ENCODE measurements at places on chromosomes 1 and 21.

DNA sequence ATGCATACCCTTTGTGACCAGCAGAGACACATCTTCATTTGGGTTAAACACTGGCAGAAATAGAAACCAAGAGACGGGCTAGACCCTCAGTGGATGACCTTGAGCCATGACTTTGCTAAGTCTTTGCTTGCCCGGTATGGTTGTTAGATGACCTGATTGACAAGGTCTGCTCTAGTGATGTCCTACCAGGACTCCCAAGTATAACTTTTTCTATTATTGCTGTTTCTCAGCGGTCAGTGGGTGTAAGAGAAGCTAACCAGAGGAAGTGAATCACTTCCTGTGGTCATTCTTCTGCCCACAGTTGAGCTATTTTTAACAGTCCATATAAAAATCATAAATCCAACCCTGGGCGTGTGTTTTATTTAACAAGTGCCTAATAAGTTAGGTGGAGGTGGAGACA lies 126.2 kb upstream of the ETS2 start:
- no peak for DNase-seq

GRCh38 chr1:200453553-200453905 lies 43.7 kb upstream of the ZNF281 start:
- no peak for DNase-seq

DNA sequence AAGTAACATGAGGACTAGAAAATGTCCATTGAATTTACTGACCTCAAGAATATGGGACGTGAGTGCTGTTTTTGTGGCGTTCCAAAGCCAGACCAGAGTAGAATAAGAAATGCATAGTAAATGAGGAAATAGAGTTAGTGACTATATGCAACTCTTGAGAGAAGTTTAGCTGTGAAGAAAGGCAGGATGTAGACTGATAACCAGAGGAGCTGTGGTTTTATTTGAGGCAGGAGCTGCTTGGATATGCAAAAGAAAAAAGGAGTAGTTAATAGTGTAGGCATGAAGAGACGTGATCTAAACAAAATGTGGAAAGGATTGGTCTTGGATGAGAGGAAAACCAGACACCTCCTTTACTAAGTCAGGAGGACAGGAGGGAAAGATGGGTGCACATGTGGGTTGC lies 28.2 kb downstream of the DNAH14 start:
- no peak for DNase-seq

- DNase-seq, result no peak
Measured at GRCh38 chr1:169327875-169328274, 39.7 kb downstream of the NME7 start.

GRCh38 chr1:89866568-89866967 lies 45.7 kb downstream of the LRRC8D start:
- no peak for DNase-seq

GRCh38 chr1:22037520-22037919 lies 15.0 kb upstream of the CDC42 start:
- no peak for DNase-seq

DNA sequence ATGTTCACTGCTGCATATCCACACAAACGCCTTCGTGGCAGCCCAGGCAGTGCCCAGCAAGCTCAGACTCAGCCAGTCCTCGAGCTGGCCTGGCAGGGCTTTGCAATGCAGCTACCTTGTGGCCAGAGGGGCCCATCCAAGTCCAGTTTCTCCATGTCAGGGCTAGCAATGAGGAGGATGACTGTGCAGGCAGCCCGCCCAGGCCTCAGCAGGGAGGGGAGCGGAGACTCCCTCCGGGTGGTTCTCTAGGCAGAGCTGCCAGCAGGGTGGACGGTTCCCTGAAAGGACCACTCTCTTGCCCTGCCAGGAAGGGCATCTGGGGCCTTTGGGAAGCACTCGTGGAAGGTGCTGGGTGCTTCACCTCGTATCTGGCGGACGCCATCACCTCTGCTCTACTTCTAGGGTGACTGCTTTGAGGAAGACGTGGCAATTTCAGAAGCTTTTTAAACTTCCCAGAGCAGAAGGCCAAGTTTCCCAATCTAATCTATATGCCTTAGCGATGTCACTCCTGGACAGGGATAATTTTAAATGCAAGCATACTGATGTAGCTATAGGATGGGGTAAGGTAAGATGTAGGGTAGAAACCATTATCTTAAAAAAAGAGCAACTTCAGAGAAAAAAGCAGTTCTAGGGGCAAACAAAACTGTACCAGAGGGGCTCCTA lies 56.2 kb downstream of the RUNX1 start:
- no peak for DNase-seq

GRCh38 chr1:197440715-197441114 lies 172.7 kb downstream of the CRB1 start:
- no peak for DNase-seq

GRCh38 chr1:219904934-219905333 lies 23.4 kb downstream of the SLC30A10 start:
- DNase-seq, result no peak

DNA sequence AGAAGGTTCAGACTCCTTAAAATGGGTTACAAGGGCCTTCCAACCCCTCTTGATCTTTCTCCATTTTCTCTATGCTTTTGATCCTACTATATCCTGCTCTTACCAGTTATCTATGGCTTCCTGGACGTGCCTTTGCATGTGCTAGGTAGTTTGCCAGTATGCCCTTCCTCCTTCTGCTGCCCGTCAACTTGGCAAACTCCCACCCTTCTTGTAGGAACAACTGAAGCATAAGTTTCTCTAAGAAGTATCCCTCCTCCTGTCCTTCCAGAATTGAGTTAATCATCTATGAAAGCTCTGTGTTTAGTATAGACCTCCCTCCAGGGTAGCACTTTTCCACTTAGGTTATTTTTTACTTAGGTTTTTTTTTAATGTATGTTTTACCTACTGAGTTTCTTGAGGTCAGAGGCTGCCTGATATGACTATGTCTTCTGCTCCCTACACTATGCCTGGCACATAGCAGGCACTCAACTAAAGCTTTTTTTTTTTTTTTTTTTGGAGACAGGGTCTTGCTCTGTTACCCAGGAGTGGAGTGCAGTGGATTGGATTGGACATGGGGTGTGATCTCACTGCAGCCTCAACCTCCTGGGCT lies 10.0 kb upstream of the IGSF3 start:
- DNase-seq, result no peak

- no peak for DNase-seq
Measured at GRCh38 chr1:3671371-3672180, 19.3 kb downstream of the TP73 start.

DNA sequence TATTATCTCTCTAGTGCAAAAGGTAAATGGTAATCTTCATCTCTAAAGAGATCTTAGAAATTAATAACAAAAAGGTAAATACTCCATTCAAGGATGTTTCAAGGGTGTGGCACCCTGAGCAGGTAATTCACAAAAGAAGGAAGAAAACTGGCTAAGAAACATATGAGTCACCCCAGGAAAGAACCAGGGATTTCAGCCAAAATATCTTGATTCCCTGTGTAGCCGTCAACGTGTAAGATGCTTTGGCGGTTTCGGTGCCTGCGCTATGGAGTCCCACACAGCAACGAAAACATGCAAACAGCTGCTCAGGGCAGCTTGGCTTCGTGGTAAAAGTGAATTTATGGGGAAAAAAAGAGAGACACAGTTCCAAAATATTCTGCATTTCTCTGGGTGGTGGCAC lies 3.7 kb downstream of the ITGB2 start:
- DNase-seq, result no peak
